Astrocyte of the hippocampus (primary cell): ENCODE measurements at places on chromosomes 1 and 21.

DNA sequence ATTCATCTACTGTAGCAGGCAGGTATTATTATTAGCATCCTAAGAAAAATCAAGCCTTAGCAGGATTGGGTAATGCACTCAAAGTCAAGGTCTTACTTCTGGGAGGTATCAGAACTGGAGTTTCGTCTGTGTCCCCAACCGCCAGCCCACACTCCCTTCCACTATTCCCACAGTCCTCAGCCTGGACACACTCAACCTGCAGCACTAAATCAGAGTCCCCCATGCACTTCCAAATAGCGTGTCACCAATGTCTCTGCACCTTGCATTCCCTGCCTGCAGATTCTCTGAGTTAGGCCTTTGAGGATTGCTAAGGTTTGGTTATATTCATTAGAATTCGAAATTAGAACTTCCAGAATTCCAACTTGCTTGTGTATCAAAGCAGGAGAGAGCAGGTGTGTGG lies 3.9 kb downstream of the LYPD8 start:
- DNase-seq, result no peak

DNA sequence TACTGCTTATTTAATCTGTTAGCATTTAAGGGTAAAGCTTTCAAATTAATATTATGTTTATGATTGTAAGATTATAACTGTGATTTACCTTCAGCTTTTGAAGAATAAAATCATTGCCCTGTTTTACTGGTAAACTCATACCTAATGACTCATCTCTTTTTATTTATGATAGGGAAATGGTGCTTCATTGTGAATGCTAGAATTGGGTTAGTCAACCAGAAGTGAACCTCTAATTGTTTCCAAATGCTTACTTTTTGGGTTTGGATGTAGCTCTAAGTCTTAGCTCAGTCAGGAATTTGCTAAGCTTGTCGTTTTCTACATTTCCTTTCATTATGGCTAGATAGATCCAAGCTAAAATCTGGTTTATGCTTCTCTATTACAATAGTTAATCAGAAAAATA lies 59.4 kb downstream of the SLC30A7 start:
- DNase-seq, result peak; percentile 71

DNA sequence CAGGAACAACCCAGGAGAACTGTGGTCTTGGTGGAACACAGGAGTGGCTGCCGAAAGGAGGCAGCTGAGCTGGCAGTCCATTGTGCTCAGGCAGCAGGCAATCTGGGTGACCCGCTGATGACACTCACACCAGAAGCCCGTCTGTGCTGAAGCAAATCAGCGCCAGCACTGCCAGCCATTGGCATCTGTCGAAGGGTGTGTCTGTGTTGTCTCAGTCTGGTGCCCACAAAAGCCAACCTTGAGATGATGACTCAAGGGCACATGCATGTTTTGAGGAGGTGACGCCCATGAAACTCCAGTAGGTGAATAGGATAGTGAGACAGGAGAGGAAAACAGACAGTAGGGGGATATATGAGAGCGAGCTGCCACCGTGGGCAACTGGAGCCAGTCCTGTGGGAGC lies 167.3 kb downstream of the KAZN start:
- DNase-seq, result no peak

DNA sequence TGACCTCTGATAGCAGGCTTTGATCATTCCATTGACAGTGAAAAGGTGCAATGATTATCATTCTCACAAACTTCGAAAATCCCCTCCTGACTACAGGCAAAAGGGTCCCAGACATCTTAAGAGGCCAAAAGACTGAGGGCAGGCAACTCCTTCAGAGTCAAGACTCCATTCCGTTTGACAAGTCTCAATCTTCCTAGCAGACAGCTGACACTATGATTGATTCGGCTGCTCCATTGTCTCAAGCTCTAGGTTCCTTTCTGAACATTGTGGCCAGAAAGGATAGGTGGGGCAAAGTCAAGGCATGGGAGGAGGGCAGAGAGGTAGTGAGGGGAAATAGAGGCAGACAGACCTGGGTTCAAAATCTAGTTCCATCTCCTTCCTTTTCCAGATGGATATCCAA lies 53.7 kb upstream of the MAN1A2 start:
- no peak for DNase-seq

DNA sequence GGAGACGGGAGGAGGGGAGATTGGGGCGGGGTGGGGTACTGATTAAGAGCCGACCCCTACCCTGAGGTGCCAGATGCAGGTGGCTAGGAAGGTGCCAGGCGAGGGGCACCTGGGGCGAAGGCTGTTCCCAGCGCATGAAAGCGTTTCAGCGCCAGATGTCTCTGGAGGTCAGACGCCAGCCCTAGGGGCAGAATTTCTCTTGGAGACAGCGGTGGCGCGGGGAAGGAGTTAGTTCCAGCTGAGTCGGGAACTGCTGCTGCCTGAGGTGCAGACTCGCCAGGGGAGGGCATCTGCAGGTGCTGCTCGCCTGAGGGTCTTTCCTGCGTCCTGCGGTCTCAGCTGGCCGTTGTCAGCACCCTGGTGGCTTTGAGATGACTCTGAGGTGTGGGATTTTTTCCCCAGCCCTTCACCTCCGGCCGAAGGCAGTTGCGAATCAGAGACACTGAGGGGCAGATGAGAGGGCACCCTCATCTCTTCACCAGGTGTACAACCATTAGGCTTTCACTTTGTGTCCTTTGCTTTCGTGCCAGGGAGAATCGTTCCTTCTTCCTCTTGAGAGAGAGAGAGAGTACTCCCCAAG lies 539 bp downstream of the CGN start:
- peak; percentile 49 for DNase-seq

- DNase-seq, result peak; percentile 83
Measured at GRCh38 chr1:58781541-58782177, 2.2 kb downstream of the JUN start.

DNA sequence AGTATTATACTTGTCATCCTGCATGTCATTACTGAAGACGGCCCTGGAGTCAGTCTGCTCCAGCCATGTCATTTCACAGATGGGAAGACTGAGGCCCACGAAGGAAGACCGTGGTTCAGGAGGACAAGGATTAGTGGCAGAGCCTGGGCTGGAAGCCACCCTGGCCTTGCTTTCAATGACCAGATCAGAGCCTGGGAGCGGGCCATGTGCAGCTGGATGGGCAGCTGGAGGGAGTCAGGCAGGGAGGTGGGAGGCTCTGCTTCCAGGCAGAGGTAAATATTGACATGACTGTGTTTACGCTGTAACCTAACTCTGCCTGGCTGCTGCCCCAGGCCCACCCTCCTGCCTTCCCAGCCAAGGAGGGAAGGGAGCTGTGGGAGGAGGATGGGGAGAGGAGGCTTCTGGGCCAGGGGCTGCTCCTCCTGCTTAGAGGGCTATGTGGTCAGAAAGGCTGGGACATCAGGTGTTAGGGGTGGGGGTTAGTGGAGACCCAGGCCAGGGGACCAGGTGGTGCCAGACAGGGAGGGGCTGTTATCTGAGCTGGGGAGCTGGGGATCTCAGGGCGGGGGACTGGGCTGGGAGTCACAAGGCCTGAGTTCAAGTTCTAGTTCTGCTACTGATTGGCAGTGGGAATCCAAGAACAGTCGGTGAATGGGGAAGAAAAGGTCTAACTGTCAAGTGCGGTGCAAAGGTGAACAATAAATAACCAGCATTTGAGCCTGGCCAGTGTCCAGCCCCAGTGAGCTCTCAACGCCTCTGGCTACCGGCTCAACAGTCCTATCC lies 48.5 kb upstream of the ECE1 start:
- DNase-seq, result peak; percentile 71

DNA sequence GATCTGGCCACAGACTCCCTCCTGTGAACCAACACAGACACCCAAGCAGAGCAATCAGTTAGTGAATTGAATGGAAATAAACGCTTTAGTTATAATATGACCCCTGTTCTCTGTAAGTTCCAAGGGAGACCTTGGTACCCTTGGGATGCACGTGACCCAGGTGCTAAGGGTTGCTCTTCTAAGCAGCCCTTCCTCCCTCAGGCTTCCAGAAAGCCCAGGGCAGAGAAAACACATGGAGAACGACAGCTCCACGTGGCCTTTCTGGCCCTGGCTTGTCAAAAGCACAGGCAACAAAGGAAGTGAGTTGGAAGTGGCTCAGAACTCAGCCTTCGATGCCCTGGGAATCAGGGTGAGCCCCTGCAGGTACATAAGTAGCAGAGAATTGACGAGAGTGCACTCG lies 57.4 kb downstream of the LACTBL1 start:
- DNase-seq, result no peak

GRCh38 chr1:59570524-59570923 lies 244.2 kb upstream of the HOOK1 start:
- no peak for DNase-seq

GRCh38 chr1:15371610-15372545 lies 37.8 kb upstream of the EFHD2 start:
- no peak for DNase-seq

DNA sequence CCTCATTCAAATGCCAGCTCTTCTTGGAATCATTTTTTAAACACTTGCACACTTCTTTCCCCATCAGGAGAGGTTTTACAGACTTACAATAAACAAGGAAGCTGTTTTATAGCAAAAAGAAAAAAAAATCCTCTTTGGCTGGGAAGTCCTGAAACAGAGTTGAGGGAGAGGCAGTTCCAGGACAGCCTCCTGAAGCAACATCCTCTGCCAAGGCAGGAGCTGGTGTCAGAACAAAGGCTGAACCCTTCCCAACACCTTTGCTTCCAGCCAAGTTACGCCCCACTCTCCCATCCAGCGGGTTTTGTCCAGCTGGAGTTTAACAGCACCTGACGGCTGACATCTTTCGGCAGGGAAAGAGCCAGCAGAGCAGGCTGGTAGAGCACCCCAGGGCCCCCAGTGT lies 287.8 kb downstream of the RRAGC start:
- no peak for DNase-seq

- peak; percentile 13 for DNase-seq
Measured at GRCh38 chr21:17467829-17468228, 45.0 kb upstream of the CXADR start.

GRCh38 chr21:15192243-15192642 lies 127.4 kb upstream of the NRIP1 start:
- no peak for DNase-seq

GRCh38 chr1:66526991-66527390 lies 7.0 kb upstream of the SGIP1 start:
- DNase-seq, result no peak

DNA sequence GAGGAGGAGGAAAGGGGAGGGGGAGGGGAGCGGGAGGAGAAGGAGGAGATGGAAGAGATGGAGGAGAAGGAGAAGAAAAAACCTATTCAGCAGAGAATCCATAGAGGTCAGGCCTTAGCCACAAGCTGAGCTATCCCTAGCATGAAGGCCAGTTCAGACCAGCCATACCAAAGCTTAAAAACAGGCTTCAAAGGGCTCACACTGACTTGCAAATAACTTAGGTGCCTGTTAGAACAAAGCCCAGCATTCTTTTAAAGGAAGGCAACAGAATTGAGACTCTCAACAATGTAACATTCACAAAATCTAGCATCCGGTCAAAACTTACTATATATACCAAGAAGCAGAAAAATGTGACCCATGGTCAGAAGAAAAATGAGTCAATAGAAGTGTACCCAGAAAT lies 43.6 kb upstream of the IFFO2 start:
- DNase-seq, result no peak

DNA sequence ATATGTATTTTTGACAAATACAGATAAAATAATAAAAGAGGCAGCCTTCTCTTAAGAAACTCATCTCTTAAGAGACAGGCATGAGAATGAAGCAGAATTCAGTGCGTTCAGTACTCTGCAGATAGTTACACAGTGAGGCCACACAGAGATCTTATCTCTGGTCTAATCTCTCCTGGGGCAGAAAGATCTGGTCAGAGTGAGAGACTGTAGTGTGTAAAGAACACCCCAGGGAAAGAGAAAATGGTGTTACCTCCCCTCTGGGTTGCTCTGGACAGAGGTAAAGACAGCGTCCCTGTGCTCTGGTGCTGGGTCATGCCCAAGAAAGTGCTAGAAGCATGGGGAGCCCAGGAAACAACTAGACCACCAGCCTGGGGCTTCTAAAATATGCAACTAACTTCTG lies 216.3 kb downstream of the SIPA1L2 start:
- no peak for DNase-seq

DNA sequence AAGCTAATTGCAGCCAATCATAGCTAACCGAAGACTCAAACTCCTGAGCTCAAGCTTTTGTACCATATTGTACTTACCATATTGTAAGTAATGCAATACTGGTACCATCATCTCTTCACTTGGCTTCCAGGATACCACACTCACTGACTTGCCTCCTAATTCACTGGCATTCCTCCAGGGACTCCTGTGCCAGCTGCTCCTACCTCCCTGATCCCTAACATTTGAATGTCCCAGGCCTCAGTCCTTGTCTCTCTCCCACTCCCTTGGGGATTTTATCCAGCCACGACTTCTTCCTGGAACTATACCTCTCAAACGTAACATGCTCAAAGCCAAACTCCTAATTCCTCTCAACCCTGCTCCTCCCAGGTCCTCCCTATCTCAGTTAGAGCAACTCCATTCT lies 33.8 kb downstream of the USP48 start:
- no peak for DNase-seq

DNA sequence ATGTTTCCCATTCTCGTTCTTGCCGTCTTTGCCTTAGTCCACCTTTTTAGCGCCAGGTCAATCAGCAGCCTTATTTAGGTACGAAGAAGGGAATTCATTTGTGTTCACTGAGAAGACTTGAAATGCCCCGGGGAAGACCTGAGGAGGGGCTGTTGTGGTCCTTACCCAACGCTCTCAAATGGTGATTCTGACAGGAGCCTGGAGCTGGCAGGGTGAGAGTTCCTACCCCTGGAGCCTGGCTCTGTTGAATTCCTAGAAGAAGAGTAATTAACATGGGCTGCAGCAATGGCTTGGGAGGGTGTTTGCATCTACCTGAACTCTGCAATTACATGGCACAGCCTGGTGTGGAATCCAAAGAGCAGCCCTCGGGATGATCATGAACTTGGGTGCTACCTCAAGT lies 76.9 kb upstream of the DSCAM start:
- DNase-seq, result no peak

- DNase-seq, result no peak
Measured at GRCh38 chr1:112991402-112992120, 35.6 kb upstream of the SLC16A1 start.

GRCh38 chr1:94694226-94694915 lies 125.8 kb upstream of the SLC44A3 start:
- no peak for DNase-seq

DNA sequence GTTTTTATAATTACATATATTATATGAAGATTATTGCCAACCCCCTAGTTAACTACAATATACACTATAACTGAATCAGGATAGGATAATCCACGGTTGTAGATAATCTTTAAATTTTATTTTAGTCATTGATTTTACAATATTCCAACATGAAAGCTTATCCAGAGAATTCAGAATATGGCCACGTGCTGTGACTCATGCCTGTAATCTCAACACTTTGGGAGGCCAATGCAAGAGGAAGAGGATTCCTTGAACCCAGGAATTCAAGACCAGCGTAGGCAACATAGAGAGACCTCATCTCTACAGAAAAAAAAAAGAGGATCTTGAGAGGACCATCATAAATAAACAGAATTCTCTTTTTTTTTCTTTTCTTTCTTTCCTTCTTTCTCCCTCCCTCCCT lies 119.6 kb upstream of the CACYBP start:
- DNase-seq, result no peak

- peak; percentile 94 for DNase-seq
Measured at GRCh38 chr1:156920233-156921052, at the start of gene LRRC71. Gene LRRC71, plus strand, starts transcription at chr1:156920632. Its CDS starts 172 bp downstream, at chr1:156920804.

- no peak for DNase-seq
Measured at GRCh38 chr1:45952072-45952471, 148.7 kb downstream of the MAST2 start.
